ENCODE measurements at places on chromosomes 6 and 20.

- DNase-seq: no peak
Measured at GRCh38 chr20:24051160-24051559, 62.6 kb upstream of the GGTLC1 start.

DNA sequence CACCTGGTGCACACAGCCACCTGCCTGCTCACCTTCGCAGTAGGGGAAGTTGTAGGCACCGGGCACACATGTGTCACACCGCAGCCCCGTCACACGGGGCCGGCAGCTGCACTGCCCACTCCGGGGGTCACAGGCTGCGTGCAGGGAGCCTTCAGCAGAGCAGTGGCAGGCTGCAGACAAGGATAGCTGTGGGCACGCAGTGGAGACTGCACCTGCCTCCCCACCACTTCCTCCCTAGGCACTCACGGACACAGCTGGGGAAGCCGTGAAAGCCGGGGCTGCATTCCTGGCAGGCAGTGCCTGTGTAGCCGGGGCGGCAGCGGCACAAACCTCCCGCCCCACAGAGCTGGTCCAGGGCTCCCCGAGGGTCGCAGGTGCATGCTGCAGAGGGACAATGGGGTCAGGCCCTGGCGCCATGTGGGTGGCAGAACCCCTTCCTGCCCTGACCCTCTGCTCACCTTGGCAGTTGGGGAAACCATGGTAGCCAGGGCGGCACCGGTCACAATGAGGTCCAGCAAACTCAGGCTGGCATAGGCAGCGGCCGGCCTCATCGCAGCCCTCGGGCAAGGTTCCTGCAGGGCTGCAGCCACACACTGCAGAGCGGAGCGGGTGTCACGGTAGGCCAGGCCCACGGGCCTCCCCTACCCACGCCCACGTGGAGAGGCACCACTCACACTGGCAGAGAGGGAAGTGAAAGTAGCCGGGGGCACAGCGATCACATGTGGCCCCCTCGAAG is 29.4 kb downstream of the LAMA5 start:
- no peak for DNase-seq

GRCh38 chr20:7893014-7893730 is 47.1 kb downstream of the HAO1 start:
- no peak for DNase-seq

- DNase-seq: no peak
Measured at GRCh38 chr20:59743767-59744485, 139.6 kb downstream of the PHACTR3 start.

- peak; percentile 50 for DNase-seq
Measured at GRCh38 chr6:12313992-12314589, 23.9 kb downstream of the EDN1 start.

Data from fibroblast of skin of right quadriceps (primary cell).